ENCODE measurements at places on chromosomes 11 and 22. TPM values are rescaled to one million over a fixed set of nuclear protein-coding genes. Genes with fewer than 3 reads are reported as not detected.
A peak's percentile ranks its signal among the peaks of the same experiment; 100 is the strongest.

PNPLA5 gene
- 0.18 TPM for polyA plus RNA-seq

AHNAK gene
- polyA plus RNA-seq: 193 TPM

SERGEF gene
- 19.9 TPM for polyA plus RNA-seq

MYOD1 gene
- polyA plus RNA-seq: not detected

OTOG gene
- polyA plus RNA-seq: 0.36 TPM

OR5T3 gene
- polyA plus RNA-seq: not detected

WT1 gene
- polyA plus RNA-seq: 254 TPM

ZNF408 gene
- 11.1 TPM for polyA plus RNA-seq

GRCh38 chr22:34797826-34798225 is 268.1 kb upstream of the ISX start:
- DNase-seq: no peak

- DNase-seq: no peak
Measured at GRCh38 chr11:40380835-40381234, 1078.6 kb downstream of the LRRC4C start.

DNA sequence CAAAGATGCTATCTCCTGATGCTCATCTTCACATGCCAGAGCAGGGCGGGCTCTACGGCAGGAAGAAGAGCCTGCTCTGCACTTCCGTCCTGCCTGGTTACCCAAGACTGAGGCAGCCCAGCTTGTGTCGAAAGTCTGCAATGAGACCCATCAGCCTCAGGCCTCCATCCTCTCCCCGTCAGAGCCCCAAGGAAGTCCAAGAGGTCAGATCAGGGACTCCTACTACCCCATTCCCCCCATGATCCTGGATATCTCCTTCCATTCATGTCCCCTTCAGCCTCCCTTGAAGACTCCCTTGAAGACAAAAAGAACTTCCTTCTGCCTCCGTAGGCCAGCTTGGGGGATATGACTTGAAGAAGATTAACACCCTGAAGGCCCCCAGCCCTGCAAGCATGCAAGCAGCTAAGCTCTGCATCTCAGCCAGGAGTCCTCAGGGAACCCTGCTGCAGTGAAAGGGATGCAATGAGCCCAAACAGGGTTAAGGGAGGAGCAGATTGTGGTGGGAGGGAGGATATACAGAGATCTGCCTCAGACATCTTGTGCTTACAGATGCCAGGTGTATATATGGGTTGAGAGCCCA is 85.6 kb downstream of the TRIM29 start:
- DNase-seq: no peak

DNA sequence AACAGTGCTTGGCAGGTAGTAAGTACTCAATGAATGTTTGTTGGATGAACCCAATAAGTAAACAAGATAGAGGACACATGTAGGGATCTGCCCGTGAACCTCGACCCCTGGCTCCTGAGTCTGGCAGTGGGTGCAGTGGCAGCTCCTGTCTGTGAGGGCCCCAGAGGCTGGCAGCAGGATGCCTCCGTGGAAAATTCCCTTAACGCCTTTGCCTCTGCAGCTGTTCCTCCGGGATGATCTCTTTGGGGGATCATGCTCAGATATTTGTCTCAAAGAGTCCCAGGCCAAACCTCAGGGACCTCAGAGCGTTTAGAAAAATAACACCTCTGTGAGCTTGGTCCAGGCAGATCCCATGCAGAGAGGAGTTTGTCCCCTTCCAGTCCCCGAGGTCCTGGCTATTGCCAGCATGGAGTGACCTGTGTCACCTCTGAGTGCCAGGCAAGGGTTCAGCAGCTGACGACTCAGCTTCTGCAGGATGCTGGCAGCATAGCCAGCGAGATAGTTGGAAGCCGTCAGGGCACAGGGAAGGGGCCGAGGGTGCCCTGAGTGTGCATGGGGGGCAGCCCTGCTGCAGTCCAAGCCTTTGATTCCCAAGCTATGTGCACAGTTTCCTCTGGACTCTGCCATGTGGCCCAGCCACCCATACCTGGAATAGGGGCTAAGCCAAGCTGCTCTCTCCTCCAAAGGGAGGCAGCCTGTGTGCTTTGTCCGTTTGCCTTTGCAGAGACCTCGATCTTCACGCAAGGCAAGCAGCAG is 613 bp upstream of the MCHR1 start:
- no peak for DNase-seq

DNA sequence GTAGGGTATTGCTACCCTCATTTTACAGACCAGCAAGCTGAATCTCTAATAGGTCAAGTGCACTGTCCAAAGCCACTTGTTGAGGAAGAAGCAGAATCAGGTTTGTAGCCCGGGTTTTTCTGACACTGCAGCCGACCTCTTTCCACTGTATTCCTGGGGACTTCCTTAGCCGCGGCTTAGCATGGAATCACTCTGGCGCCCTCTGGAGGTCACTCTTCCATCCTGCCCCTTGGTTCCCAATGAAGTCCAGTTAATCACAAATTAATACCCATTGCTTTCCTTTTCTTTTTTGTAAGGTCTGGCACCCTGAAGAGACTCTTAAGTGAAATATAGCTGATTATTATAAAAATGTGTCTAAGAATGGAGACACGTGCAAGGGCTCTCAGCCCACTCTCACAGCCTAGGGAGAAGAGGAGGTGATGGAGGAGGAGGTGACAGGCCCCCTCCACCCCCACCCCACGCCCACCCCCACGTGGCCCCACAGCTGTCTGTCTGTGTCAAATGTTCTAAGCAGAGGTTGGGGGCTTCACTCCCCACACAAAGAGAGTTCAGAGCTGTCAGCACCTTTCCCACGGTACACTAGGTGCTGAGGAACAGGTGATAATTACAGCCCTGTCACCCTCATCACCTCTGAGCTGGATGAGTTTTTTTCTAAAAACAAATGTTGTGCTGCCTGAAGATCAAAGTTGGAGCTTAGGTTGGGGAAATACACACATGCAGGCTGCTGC is 57.7 kb upstream of the DRD2 start:
- peak; percentile 54 for DNase-seq

GRCh38 chr22:18119409-18120110 is 9.0 kb downstream of the TUBA8 start:
- DNase-seq: no peak

DNA sequence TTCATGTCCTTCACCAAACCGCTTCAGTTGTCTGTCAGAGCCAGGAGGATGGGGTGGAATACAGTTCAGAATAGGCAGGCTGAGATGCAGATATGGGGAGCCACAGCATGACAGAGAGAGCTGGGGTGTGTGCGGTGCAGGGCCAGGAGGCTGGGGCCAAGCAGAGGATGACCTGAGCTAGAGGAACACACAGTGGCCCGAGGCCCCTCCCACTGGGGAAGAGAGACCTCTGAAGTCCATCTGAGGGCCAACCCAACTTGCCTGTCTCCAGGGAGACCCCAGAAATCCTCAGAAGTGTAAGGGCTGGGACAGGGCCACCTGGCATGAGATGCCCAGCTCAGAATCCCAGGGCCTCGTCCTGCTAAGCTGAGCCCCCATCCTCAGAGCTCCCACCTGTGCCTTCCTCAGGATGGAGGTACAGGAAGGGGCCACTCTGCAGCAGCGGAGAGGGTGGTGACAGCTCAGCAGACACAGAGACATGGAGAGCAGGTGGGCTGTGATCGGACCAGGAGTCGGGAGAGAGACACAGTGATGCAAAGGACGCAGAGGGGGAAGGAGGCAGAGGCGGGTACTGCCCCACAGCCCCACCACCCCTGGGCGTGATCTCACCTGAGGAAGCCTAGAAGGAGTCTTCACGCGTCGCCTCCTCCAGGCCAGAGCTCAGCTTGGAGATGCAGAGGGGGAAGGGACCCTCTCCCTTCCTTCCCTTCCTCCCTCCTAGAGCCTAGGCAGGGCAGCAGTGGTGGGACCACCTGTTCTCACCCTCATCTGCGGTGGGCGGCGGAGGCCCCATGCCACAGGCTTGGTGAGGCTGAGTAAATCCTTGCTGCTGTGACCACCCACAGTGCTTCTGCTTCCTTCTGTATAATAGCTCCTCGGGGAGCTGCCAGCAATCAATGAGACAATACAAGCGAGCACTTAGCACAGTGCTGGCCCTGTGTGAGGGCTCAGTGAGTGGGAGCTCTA is 9.1 kb upstream of the TUB start:
- DNase-seq: no peak

GRCh38 chr11:10856689-10857458 is 979 bp downstream of the ZBED5 start:
- peak; percentile 73 for DNase-seq

GRCh38 chr22:25380122-25380747 is 160.8 kb downstream of the CRYBB2 start:
- no peak for DNase-seq

DNA sequence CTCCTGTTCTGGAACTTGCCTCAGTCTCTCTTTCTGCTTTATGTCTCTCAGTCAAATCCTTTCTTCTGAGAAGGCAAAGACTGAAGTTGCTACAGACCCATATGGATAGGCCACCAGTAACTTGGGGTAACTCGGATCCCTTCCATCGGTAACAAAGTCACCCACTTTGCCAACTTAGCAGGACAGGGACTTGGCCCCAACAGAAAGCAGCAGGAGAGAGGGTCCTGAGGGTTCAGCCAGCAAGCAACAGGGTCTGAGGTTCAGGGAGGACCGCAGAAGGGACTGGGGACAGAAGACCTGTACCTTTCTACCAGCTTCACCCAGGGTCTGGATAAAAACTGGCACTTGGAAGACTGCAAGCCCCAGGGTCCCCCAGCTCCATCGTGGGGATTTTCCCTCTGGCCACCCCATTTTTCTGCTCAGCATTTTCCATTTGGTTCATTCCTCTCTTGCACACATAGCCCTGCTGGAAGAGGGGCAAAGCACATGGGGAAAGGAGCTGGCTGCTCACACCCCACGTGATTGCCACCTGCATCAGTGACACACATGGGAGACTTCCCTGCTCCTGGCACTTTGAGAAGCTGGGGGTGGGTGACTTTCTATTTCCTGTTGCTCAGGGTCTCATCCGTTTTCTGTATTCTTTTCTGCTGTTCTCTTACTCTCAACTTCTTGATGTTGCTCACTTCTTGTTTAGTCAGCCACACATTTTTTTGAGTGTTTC is 34.6 kb upstream of the GNAZ start:
- no peak for DNase-seq

- DNase-seq: no peak
Measured at GRCh38 chr11:67541198-67541597, 18.0 kb upstream of the CABP2 start.

DNA sequence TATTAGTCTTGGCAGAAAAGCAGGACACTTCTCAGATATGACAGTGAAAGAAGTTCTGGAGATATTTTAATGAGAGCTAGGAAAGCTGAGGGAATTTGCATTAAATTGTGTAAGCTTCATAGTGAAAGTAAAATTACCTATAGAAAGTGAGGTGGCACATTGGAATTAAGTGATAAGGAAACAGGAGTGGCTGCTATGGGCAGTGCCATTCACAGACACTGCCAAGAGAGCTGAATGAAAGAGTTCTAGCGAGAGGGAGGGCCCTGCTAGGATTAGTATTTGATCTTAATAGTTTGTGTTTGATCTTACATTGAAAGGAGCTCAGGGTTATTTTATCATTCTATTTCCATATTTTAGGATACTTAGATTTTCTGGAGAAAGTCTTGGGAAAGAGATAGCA is 351.9 kb downstream of the DDX10 start:
- no peak for DNase-seq

- peak; percentile 44 for DNase-seq
Measured at GRCh38 chr11:125517116-125517770, 21.2 kb upstream of the FEZ1 start.

DNA sequence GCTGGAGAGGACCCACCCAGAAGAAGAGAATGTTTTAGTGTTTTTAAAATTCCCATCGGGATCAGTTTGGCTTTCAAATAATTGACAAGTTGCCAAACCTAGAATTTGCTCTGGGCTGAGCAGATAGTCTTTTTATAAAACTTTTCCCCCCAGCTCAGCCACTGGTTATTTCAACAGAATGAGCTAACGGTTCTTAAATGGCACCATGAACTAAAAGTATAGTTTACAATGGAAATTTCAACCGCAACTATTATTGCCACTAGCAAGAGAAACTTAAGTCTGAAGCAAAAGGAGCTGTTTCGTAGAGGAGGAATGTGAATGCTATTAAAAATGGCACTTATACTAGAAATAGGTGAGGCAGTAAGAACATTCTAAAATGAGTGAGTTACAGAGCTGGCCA is 3.4 kb downstream of the DKK3 start:
- no peak for DNase-seq

- no peak for DNase-seq
Measured at GRCh38 chr11:44452827-44453572, 112.5 kb upstream of the CD82 start.

DNA sequence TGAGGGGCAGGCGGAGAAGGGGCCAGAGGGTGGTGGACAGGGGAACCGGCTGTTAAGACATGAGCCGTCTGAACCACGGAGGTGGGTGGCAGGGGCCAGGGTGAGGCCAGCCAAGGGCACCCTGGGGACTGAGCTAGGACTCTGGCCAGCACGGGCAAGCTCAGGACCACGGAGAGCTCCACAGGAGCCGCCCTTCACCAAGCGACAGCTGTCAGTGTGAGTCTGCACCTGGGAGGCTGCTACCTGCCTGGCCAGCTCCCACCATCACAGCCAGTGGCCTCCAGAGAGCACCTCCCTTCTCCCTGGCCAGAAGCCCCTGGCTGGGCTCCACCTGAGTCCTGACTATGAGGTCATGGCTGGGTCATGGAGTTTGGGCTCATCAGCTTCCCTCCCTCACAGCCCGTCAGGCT is 21.6 kb downstream of the MGAT3 start:
- no peak for DNase-seq

DNA sequence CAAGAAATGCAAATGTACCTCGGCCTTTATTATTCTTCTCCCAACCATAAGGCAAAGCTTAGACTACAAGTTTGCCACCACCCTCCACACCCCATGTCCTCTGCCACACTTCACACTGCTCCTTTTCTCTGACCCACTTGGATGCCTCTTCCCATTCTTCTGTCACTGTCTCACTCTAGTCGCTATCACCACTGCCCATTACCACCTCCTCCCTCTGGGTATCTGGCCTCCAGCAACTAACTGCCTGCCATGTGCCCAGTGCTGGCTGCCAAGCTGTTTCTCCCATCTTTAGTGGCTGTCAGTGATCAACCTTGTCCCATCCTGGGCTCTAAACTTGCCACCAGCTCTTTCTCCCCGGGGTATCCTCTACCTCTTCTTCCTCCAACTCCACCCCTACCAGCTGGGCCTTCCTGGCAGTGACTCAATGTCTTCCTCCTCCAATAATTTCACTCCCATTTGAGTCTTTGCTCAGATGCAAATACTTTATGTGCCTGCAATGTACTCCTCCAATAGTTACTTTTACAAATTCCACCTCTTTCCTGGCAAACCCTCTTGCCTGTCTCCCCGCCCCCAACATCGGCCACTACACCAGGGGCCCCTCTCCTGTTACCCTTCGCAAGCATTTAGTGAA is 20.1 kb upstream of the KDM2A start:
- DNase-seq: no peak
